Epithelial cell of proximal tubule (primary cell): ENCODE measurements at places on chromosomes 12 and 14.

DNA sequence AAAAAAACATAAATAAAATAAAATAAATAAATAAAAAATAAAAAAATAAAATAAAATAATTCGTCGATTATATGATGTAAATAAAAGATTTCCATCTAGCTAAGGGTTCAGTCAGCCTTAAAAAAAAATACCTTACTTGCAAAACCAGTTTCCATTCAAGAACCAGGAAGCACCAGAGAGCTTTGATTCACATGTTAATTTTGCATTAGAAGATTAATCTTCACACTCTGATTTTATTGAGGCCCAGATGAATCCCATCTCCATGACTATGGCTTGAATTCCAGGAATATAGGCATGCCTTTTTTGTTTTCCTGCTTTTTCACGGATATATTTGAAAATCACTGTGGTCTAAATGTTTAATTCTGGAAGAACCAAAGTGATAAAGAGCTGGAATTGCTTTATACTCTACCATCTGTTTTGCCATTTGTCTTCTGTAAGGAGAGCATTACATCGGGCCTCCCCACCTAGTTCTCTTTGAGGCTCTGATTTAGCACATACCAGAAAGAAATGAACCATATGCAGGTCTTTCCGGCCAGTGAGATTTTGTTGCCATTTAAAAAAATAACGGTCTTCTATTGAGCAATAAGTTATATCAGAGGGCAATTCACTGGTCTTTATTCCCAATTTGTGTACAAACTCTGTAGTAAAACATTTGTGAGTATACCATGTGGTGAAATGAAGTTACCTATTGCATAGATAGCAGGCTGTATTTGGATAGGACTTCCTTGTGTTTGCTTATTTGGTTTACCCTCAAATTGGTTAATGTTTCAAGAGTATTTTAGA lies 175.5 kb downstream of the AEBP2 start:
- no peak for DNase-seq

- DNase-seq: peak; percentile 42
Observed at GRCh38 chr12:116406529-116406928, 129.0 kb upstream of the MED13L start.

DNA sequence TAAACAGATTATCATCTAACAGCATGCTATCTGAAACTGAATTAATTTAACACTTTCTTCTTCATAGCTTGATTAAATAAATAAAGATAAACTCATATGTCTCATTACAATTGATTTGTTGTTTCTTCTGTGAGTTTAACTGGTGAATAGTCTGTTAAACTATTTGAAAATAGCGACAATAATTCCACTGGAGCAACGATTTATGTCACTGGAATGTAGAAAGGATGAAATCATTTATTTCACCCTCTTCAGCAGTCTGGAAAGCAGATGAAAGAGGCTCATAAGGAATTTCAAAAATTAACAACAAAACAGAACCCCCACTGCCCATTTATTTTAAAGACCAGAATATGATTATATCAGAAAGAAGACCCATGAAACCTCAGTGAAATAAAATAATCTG lies 1165.1 kb upstream of the USP15 start:
- no peak for DNase-seq

DNA sequence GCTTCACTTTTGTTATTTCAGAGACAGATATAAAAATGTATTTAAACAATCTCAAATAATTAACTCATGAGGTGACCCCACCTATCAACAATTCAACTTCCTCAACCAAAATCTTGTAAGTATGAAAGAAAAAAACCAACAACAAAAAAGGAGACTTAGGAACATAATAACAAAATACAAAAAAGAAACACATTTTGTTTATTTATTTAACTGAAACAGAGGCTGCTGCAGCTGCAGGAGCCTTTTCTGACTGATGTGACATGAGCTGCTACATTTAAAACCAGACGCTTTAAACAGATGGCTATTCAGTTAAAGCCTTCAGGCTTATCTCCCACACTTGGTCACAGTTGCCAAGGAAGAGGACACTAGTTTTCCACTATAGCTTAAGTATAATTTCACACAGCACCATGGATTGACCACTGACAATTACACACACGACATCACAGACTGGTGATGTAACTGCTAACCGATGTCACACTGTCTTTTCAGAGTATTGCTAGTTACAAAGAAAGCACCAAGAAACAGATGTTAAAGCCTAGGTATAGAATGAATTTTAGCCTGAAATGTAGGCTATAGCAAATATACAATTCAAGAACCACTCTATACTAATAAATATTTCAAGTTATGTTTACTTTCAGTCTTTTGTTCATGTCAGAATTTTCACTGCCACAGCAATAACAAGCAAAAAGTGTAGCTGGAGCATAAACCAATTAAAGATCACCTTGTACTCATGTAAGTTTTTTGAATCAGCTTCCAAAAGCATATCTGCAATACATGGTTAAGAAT lies 113.0 kb downstream of the MED13L start:
- DNase-seq: no peak

GRCh38 chr12:10863512-10864218 lies 14.4 kb upstream of the PRR4 start:
- no peak for DNase-seq
